ENCODE measurements at places on chromosomes 3 and 15.

GRCh38 chr3:142647856-142648255 is 51.7 kb downstream of the PLS1 start:
- no peak for DNase-seq

- no peak for DNase-seq
Observed at GRCh38 chr3:160224256-160224655, 966 bp upstream of the C3orf80 start.

- peak; percentile 40 for DNase-seq
Observed at GRCh38 chr15:89469426-89470096, 26.8 kb downstream of the RHCG start.

DNA sequence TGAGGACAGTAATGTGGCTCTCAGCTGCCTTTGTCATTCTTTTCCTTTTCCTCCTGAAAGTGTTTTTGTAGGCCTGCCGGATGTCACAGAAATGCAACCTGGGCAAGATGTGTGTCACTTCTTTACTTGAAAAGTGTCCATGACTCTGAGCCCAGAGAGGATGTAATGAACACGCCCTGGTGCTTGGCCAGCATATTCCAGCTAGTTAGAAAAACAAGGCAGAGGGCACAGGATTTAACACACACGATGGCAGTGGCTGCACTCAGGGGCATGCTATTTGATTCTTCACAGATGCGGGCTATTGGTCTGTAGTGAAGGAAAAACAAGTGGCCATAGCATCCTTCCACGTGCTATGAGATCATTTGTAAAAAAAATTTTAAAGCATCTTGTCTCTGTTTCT is 30.3 kb upstream of the PTX3 start:
- DNase-seq, result no peak

- no peak for DNase-seq
Observed at GRCh38 chr3:88149101-88149508, 654 bp upstream of the C3orf38 start.

DNA sequence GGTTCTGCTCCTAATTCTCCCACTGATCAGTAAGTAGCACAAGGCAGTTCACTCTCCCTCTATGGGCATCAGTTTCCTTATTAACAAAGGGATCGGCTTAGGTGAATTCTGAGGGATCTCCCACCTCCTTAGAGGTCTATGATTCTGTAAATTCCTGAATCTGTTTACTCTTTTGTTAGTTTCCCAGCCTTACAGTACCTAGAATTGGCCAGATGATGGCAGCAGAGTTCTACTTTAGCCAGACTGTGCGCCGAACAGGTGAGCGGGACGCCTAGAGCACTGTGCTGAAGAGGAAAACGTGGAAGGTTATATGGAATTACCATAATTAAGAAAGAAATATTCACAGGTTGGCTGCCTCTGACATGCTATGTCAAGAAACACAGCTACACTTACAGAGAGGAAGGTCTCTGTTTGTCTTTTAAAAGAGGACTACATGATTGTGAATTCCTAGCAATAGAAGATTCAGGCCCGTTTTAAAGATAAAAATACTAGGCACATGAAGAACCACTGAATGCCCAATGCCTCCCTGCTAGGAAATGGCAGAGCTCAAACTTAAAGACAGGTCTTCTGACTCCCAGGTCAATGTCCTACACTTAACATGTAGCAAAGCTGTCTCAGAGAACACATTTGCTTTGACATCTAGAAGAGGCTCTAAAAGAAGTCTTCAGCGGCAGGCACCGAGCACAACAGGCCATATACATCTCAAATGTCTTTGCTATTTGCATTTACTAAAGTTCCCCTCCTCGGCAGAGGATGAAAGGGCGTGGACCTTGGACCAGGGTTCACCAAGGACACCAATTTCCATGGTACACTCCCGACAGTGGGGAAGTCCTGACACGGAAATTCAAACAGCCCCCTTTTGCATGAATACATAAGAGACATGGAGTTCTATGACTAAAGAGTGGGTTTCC is 259.9 kb downstream of the FGF12 start:
- peak; percentile 58 for DNase-seq

GRCh38 chr15:58856086-58856485 is 77.4 kb downstream of the SLTM start:
- DNase-seq, result no peak

Data from ELF-1 (cell line).